NCI-H510A (cell line): ENCODE measurements at places on chromosomes 7 and 10.

DNA sequence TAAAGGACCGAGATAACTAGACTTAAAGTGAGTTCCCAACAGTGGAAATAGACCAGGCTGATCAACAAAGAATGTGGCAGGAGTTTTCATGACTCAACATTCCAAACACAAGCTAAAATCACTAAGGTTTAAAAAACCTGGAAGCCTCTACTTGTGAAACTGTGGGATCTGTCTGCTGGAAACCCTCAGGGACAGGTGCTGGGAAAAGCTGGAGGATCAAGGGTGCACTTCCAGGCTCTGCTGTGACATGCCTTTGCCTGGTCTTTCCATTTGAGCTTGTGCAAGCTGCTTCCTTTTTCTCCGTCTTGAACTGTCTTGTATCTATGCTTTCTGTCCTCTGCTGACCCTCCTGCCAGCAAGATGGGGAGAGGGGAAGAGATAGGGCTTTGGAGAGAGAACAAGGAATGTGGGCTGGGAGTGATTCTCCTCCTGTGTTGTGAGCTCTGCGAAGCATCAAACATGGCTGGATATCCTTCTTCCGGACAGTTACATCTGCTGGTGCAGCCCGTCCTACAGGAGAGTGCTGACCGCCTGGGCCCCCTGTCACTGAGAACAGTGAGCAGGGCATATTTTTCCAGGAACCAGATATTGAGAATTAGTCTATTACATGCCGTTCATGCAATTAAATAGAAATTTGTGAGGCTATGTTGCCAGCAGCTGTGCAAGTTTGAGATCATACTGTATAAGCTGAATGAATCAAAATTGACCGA lies 25.5 kb downstream of the ARHGAP22 start:
- no peak for DNase-seq

GRCh38 chr10:13624630-13625029 lies 37.9 kb downstream of the PRPF18 start:
- no peak for DNase-seq

DNA sequence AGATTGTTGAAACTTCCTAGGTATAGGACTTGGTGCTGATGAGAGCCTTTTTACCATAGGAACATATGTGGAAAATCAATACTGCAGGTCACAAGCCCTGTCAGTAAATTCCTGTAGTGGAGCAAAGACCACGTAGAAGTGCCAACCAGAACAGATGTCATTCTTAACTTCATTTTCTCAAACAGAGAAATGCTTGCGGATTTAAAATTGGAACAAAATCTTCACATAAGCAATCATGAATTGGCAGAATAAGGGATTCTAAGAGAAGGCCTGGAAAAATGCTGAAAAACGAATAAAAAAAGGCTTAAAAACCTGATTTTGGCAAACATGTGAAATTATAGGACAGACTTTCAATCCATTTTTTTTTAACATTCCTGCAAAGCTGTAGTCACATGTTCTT lies 80.8 kb upstream of the SMIM30 start:
- DNase-seq, result no peak

DNA sequence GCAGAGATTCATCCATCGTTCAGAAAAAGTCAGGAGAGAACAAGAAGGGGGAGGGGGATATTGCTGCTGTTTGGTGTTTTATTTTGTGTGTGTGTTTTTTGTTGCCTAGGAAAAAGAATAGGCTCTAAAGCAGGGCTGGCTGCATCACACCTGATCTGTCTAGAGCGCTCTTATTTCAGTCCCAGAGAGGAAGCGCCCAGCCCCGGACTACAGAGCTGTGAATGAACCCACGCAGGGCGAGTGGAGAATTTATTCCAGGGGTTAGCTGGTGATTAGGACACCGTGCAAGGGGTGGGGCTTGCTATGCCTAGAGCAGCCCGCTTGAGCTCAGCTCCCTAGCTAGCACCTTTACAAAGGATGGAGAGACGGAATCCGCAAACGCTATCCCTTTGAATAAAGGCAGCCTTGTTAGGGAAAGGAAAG lies 621 bp upstream of the FAM13C start:
- peak; percentile 52 for DNase-seq

GRCh38 chr10:128295003-128295402 lies 168.8 kb upstream of the MKI67 start:
- no peak for DNase-seq

DNA sequence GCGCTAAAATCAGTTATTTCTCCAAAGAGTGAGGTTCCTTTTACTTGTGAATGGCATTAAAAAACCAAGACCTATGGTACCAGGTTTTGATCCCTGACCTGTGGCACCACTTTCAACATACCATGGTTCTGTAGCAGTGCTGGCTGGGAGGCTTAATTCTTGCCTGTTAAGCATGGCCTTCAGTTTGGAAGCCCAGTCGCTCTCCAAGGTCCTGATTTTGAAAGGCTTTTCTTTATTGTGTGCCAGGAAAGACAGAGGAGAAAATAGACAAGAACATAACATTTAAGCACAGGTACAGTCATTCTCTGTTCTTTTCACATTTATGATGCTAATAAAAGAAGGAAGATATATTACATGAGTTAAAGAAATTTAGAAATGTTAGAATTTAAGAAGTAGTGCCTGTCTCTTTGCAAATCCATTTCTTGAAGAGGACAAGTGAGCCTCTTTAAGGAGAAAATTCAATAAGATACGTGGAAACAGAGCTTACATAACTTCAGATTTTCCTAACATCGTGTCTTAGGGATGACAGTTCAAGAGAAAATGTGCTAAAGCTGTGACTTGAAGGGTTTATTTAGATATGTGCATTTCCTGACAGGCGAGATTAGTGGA lies 357.6 kb downstream of the DPP6 start:
- DNase-seq, result no peak
